Activated CD4-positive, alpha-beta T cell treated with anti-CD3 and anti-CD28 coated beads, Interleukin-10, Interleukin-2, amounts not matched to agents 100 ng/mL and 50 ng/mL, durations not matched to agents 16 hours and 8 hours (primary cell): ENCODE measurements at places on chromosomes 7 and 10.

DNA sequence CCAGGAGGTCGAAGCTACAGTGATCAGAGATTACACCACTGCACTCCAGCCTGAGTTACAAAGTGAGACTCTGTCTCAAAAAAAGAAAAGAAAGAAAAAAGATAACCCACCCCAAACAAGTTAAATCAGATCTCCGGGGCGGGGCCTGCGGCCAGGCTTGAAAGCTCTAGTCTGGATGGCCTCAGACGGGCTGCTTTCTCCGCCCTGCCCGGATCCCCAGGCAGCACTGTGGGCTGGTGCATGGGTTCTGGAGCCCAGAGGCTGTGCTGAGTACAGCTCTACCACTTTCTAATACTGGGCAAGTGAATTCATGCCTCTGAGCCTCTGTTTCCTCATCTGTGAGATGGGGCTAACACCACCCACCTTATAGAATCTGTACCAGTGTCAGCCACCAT is 83.7 kb downstream of the ZMIZ1 start:
- DNase-seq: no peak

DNA sequence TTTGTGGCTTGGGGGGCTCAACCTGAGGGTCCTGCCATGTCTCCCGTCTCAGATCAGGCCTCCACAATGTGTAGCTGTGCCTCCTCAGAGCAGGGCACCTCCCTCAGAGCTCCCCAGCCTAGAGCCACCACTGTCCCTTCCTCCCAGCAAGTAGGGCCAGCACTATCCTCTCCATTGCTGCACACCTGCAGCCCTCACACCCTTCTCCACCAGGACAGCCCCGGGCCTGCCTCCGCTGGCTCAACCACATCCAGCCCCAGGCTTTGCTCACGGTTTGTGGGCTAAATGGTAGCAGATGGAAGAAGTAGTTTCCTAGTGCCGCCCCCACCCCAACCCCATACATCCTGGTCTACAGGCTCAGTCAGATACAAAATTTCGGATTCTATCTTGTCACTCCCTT is 10.1 kb downstream of the NFKB2 start:
- DNase-seq: no peak

GRCh38 chr10:132345345-132345744 is 13.4 kb downstream of the LRRC27 start:
- DNase-seq: no peak

DNA sequence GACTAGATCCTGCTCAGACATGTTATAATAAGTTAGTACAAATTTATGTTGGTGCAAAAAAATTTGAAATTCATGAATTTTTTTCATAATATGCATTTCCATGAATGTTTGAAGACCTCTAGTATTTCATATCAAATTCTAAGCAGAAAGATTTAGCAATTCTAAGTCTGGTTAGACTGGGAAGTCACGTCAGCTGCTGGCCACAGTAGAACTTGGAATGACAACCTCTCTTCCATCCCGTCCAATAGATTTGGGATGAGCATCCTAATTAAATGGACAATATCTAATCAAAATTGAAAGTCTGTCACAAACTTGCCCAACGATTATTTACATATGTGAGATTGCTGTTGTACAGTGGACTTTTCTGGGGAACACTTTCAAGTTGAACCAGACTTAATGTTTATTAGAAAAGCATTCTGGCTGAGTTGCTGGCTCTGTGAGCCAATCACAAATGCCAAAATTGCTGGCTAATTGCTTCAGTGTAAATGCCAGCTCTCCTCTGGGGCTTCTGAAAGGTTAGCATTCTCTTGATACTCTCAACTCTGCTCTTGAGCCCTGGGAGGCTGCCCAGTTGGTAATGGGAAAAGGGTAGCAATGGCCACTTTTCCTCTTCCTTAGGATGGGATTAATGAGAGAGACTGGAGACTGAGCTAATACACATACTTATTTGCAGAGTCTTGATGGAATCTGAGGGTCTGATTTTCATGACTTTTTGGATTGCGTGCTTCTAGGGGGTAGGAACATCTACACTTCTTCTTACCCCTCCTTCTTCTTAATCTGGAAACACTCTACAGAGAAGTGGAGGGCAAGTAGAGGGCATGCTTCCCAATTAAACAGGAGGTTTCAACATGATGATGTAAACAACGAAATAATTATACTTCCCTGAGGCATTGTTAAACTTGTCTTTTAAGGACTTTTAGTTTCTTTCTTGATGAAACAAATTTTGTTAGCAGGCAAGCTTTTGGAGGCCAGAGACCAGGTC is 253.5 kb downstream of the BAMBI start:
- no peak for DNase-seq

- DNase-seq: no peak
These were observed 21.9 kb upstream of the VSIR start for GRCh38 chr10:71795248-71795647.
